ENCODE measurements at places on chromosomes 13 and 19.

- DNase-seq: peak; percentile 5
Observed at GRCh38 chr13:72808917-72809500, 27.1 kb downstream of the PIBF1 start.

- peak; percentile 2 for DNase-seq
Observed at GRCh38 chr13:36673838-36674326, at the start of gene SERTM1. TSS of gene SERTM1 (plus strand) at chr13:36674020. CDS start at chr13:36695079, 21,059 bp downstream.

GRCh38 chr19:7894612-7895309 lies 6.5 kb downstream of the LRRC8E start:
- DNase-seq: peak; percentile 50

DNA sequence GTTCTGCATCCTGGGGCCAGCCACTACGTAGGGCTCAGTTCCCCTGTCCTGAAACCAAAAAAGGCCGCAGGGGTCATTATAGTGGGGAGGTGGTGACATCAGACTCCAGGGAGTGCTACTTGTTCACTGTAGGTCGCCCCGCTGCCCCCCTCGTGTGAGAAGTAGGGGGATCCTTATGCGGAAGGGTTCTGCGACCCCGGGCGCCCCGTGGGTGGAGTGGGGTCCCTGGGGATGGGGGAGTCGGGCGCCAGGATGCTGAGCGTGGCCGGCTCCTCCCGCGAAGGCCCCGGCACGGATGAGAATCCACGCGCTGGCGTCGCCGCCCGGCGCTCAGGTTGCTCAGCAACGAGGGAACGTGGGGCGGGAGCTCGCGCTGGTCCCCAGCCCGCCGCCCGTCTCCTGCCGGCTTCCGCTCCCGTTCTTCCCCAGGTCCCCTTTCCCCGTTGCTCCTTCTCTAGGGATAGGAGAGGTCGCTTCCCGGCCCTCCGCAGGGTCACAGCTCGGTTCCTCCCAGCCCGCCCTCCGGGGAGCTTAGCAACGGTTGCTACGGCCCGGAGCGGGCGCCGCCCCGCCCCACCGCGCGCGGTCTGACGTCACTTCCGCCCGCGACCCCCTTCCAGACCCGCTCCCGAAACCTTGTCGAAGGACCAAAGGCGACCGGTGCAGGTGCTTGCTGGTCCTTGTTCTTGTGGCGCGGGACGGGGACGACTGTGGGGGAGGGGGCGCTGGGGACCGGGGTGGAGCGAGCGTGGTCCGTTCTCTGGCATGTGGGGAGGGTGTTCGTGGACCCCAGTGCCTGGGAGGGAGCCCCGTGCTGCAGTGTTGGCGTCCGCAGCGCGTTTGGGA lies at the start of gene NAT14:
Gene NAT14, plus strand, starts transcription at position 596 of the 846 bp plus-strand sequence. CDS start 521 bp downstream, outside the sequence.
- peak; percentile 72 for DNase-seq

DNA sequence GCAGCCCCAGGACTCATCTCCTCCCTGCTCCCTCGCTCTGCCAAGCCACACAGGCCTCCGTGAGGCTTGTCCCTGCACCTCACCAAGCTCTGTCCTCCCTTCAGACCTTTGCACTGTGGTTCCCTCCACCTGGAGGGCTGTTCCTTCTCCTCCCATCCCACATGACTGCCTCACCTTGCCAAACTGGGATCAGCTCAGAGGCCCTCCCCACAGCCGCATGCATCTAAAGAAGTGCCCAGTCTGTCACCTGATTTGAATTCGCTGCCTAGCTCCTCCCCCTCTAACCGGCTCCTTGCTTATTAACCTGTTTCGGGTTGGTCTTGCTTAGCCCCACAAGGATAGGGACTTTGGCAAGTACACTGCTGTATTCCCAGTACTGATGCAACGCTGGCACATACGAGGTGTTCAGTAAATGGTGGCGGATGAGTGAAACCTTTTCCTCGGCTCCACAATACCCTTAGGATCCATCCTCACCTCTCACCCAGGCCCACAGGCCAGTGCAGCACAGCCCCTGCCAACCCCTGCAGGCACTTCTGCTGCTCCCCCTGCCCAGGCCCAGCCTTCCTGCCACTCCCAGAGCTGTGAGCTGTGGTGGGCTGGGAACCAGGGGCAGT lies 4.4 kb downstream of the AKT2 start:
- no peak for DNase-seq

GRCh38 chr13:97911311-97912138 lies 42.0 kb upstream of the IPO5 start:
- DNase-seq: no peak

- no peak for DNase-seq
Observed at GRCh38 chr13:21739771-21740170, 68.9 kb downstream of the FGF9 start.

DNA sequence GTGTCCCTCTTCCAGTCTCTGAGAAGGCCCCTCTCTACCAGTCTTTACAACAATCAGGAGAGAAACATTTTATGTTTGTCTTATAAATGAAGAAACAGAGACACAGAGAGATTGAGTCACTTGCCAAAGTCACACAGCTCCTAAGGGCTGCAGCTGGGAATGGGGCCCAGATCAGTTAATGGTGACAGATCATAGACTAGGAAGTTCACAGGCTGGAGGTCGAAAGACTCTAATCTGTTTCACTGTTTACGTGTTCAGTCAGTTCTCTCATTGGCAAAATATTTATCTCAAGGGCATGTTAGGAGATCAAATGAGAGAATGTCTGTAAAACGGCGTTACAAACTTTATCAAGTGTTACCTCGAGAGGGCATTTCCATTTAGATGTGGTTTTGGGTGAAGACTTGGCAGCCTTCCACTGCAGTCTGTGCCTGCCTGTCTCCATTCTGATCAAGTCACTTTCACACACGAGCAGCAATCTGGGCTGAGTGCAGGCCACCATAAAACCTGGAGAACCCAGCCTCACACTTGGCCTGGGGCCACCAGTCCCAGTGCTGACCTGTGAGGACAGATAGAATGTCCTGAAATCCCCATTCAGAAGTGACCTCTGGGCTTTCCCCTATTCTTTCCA lies 65.1 kb downstream of the SIAH3 start:
- DNase-seq: no peak

- DNase-seq: no peak
Observed at GRCh38 chr19:3351702-3352447, 14.5 kb upstream of the NFIC start.

DNA sequence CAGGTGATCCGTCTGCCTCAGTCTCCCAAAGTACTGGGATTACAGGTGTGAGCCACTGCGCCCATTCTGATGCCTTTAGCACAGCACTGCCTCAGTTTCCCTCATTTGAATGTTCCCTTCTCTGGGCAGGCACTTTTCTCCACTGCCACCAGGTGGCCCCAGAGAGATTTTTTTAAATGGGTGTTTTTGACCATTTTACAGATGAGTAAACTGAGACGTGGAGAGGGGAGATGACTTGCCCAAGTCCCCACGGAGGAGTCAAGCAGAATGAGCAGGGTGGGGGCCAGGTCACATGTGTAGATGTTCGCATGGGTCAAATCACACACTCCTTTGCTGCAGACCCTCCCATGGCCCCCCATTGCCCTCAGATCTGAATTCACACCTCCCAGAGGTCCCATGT lies 3.2 kb upstream of the PDE4C start:
- no peak for DNase-seq

DNA sequence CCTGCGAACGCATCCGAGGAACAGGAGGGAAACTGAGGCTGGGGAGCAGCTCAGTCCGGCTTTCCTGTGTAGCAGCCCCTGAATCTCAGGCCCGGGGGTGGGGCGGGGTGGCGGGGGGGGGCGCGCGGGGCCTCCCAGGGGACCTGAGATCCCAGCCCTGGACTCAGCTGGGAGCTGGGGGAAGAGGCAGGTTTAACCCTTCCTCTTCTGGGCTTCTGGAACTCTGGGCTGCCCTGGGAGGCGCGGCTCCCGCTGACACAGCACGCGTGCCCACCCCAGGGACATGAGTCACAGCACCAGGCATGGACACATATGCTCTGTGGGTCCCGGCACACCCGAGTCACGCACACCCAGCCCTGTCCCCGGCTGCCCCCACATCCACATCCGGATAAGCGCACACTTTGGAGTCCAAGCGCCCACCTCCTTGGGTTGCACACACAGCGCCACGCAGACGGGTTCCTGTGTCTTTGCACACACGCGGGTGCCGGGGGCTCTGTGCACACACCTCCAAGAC lies 3.5 kb upstream of the CIRBP start:
- DNase-seq: peak; percentile 38

- DNase-seq: no peak
Observed at GRCh38 chr19:28980236-28980868, 232.6 kb downstream of the UQCRFS1 start.

GRCh38 chr19:52570000-52570861 lies at the start of gene ZNF701:
TSS of gene ZNF701 (plus strand) at chr19:52570287. CDS start at chr19:52574148, 3,861 bp downstream.
- peak; percentile 89 for DNase-seq

DNA sequence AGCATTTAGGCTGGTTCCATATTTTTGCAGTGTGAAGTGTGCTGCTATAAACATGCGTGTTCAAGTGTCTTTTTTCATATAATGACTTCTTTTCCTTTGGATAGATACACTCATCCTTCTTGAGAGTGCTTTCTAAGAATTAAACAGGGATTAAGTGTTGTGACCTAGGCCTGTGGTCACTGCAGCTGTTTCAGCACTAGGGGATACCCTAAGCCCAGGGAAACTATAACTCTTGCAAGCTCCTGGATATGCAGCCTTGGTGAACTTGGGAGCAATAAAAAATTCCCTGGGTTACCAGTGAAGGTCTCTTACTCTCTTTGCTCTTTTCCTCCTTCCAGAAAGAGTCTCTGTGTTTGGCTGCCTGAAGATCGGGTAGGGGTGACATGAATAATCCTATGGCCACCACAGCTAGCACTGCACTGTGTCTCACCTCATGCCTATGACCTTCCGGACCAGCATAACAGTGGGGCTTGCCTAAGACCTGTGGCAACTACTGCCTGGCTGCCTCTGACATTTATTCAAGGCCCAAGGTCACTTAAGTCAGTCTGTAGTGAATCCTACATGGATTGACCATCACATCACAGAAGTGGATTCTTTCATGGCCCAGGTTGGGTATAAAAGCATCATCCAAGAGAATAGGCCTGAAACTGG lies 799.7 kb downstream of the DACH1 start:
- DNase-seq: no peak

DNA sequence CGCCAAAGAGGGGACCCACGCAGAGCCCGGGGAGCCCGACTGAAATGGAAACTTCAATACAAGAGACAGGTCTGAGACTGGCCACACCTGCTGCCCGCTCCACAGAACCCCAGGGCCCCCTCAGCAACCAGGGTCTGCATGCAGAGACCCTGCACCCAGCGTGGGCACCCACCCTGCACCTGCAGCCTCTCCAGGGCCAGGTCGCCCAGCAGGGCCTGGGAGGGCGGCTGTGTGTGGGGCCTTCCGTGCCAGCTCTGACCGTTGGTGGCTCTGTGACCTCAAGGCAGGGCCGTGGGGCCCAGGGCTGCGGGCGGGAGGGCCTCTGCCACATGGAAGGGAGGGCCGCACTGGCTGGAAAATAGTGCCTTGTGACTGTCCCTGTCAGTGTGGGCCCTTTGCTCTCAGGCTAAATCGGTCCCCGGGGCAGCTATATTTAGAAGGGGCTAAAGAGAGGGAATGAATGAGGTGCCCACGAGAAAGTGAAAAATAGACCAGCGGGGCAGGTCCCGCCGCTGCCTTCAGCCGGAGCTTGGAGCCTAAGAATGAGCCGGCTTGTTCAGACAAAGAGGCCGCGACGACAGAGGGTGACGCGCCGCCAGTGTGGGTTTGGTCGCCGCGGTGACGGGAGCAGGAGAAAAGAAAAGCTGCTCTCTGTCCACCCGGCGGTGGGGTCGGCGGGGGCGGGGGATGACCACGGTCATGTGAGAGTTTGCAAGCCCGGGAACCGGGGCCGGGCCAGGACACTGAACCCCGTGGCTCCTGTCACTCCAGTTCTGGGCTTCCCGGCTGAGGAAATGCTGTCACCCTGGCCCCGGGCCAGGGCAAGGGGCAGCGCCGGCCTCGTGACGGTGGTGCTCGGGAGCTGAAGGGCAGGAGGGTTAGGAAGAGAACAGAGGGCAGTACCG lies 70.5 kb downstream of the GADD45B start:
- no peak for DNase-seq

- peak; percentile 1 for DNase-seq
Observed at GRCh38 chr13:65855242-65855805, 1374.8 kb downstream of the PCDH9 start.

DNA sequence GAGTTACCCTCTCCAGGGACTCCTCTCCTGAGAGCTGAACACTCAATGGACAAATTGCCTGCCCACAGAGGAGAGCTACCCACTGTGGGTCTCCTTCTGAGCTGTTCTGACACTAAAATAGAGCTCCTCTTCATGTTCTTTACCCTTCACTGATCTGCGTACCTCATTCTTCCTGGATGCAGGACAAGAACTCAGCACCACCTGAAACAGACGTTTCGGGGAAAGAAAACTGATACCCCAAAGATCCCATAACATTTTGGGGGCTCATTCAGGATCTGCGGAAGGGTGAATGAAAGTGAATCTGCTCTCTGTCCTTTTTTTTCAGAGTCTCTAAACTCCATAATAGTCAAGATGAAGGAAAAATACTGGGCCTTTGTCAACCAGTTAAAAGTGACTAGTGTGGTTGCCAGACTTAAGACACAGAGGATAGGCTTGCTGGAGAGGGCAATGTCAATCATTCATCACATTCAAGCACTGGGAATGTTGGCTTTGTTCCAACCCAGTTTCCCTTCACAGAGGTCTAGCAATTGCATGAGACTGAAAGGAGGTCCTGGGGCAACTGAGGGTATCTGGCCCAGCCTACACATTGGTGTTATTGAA lies 136.7 kb upstream of the SLITRK6 start:
- DNase-seq: no peak

- DNase-seq: no peak
Observed at GRCh38 chr19:18108897-18109296, 11.3 kb downstream of the MAST3 start.

Measured in RWPE1 (cell line).